ENCODE measurements at places on chromosomes 6 and 20. TPM values are rescaled to one million over a fixed set of nuclear protein-coding genes. Genes with fewer than 3 reads are reported as not detected.

Gene MEP1A
- not detected for total RNA-seq

Gene PHF3
- total RNA-seq, result 46.2 TPM

Gene CST4
- total RNA-seq, result not detected

Gene FBXO30
- total RNA-seq, result 12.4 TPM

Gene CST7
- total RNA-seq, result not detected

Gene FAM162B
- total RNA-seq, result 2.5 TPM

Gene UBE2C
- total RNA-seq, result 202 TPM

Gene PGM3
- 52.4 TPM for total RNA-seq

Gene RBBP9
- 23.7 TPM for total RNA-seq

Gene TP53TG5
- not detected for total RNA-seq

DNA sequence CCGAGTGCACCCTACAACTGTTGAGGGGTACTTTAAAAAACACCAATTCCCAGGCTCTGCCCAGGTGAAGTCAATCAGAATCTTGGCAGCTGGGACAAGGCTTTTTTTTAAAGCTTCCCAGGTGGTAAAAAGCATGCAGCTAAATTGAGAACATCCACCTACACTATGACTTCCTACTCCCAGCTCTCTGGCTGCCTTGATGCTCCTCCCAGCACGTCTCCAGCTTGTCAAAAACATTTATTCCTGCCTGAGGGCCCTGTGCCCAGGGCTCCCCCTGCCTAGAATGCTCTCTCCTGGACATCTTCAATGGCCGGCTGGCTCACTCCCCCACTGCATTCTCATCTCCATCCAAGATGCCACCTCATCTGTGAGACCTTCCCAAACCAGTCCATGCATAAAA lies 9.9 kb downstream of the ZBTB24 start:
- DNase-seq, result no peak

DNA sequence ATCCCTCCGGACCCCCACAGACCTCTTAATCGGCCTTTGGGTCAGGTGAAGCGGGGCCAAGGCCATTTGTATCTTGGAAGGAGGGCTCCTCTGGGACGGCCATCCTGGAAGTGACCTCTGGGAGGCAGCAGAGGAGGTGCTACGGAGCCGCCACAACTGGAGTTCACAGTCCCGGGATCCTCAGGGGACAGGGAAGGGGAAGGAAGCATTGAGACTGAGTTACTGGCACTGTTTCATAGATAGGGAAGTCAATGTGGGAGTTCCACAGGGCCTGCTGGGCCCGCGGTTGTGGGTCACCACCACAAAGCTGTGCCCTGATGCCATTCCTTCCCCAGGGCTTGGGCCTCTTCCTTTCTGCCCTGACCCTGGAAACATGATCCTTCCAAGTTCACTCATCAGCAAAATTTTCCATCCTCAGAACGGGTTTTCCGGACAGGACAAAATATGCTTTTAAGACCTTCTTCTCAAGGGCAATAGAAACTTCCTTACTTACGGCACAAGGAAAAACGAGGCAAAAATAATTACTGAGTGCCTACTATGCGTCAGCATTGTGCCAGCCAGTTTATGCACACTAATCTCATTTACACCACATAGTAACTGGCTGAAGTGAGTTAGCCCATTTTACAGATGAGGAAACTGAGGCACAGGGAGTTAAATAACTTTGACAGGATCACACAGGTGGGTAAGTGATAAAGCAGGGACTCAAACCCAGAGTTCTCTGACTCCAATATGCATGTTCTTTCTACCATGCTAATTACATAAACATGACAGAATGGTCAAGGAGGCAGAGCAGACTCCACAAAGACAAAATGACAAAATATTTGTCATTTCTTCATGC lies 143.8 kb downstream of the UNC5CL start:
- peak; percentile 46 for DNase-seq

DNA sequence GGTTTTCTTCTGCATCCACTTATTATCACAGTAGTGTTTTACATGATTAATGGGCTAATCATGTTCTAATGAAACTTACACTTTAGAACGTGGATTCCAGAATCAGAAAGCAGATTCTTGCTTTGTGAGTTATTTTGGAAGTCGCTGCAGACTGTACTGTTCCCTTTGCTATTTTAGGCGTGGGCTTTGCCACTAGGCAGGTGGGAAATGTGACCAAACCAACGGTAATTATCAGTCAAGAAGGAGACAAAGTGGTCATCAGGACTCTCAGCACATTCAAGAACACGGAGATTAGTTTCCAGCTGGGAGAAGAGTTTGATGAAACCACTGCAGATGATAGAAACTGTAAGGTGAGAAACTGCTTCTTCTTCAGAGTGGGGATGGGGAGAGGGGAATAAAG lies 598 bp downstream of the FABP7 start:
- DNase-seq, result no peak

GRCh38 chr6:74402781-74403180 lies 706.8 kb downstream of the CD109 start:
- DNase-seq, result no peak

- no peak for DNase-seq
These were observed 508.8 kb upstream of the PTCHD4 start for GRCh38 chr6:48619771-48620170.

- no peak for DNase-seq
These were observed 72.3 kb upstream of the SOX4 start for GRCh38 chr6:21521276-21521675.

GRCh38 chr6:24743265-24743943 lies 24.4 kb upstream of the C6orf62 start:
- no peak for DNase-seq

GRCh38 chr6:154602708-154603107 lies 92.2 kb upstream of the CNKSR3 start:
- DNase-seq, result no peak

- DNase-seq, result no peak
These were observed 15.2 kb downstream of the DEFB132 start for GRCh38 chr20:272718-273117.

DNA sequence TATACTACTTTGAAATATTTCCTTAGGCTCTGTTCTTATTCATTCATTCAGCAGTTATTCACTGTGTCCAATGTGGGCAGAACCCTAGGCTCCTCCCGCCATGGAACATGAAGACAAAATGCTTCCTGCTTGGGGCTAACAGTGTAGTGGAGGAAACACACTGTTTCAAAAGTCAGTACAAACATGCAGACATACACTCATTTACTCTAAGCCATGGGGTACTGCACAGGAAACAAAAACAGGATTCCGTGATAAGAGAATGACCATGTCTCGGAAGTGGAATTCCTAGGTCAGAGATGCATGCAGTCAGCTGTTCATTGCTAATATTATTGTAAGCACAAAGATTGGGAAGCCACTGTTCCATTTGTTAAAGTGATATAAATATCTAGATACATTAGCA lies 18.4 kb upstream of the FAM209A start:
- DNase-seq, result no peak

GRCh38 chr6:36504982-36505381 lies 42.3 kb downstream of the STK38 start:
- no peak for DNase-seq

- no peak for DNase-seq
These were observed 44.6 kb downstream of the HIVEP2 start for GRCh38 chr6:142900227-142900971.

DNA sequence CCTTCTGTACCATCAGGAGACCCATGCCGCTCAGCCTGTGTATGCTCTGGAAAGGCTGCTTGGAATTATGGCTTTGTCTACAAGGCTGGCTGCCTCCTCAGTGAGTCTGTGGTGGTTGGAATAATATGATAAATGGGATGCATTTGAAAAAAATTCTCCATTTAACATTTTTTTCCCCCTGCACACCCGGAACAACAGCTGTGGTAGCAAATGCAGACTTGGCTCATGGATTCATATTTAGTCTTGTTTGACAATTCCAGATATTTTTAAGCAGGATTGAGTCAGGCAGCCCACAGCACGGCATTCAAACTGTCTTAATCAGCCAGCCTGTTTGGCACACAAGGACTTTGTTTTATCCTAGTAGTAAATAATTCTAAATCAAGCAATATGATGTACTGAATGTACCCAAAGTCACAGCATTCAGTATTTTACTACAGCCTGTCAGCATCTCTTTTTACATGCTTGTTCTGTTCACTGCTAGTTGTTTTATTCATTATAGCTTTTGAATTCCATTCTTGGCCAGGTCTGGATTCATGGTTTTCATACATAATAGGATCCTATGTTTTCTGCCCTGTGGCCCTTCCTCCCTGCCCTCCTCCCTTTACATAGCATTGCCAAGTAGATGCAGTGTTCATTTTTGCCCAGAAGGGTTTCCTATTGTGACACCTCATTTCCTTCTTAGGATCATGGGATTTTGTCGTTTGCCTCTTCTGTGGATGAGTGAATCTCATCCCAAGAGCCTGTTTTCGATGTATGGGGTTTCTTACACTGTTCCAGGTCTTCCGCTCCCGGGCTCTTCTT lies 68.1 kb downstream of the LRRC1 start:
- no peak for DNase-seq

GRCh38 chr20:18428490-18429173 lies 38.2 kb downstream of the DZANK1 start:
- DNase-seq, result no peak

GRCh38 chr20:63519668-63520503 lies 679 bp upstream of the PPDPF start:
- DNase-seq, result peak; percentile 53

DNA sequence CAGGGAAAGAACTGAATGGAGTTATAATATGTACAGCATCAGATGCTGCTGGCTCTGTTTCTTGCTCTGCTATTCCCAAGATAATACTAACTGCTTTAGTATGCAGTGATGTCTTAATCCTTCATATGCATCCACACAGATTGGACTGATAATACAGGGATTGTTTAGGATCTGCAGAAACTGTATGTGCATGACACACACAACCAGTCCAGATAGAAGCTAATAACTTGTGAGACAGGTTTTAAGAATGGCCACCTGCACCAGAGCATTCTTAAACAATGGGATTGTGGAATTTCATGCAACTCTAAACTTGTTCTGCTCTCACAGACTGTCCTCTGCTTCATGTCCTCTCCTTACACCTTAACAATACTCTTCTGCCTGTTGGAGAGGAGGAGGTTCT lies 90.9 kb downstream of the SPTLC3 start:
- no peak for DNase-seq

DNA sequence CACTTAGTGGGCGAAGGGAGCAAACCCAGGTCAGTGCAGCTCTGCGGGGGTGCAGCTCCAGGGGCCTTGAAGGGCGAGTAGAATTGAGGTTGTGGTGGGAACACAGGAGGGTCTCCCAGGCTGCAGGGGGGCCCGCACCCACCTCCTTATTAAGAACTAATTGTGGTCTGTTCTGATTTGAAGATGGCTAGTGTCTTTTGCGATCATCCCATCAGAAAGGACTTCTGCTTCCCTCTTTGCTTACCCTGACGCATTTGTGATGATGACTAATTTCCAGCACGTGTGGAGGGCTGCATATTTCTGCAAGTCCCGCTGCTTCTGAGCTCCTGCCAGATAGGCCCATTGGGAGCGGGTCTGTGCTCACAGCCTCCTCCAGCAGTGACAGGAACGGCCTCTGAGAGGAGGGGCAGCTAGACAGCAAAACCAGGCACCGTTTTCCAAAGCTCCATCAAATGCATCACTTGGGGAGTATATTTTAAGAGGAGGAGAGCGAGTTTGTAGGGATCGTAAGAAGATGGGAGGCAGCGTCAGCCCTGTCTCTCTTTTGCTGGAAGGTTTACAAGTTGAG lies 268.9 kb downstream of the CDH4 start:
- DNase-seq, result no peak

GRCh38 chr20:41371371-41371770 lies 4.8 kb upstream of the EMILIN3 start:
- DNase-seq, result no peak

- no peak for DNase-seq
These were observed 28.4 kb downstream of the COL19A1 start for GRCh38 chr6:69894578-69895347.
